ENCODE measurements at places on chromosomes 5 and 9. TPM values are rescaled to one million over a fixed set of nuclear protein-coding genes. Genes with fewer than 3 reads are reported as not detected.

DNA sequence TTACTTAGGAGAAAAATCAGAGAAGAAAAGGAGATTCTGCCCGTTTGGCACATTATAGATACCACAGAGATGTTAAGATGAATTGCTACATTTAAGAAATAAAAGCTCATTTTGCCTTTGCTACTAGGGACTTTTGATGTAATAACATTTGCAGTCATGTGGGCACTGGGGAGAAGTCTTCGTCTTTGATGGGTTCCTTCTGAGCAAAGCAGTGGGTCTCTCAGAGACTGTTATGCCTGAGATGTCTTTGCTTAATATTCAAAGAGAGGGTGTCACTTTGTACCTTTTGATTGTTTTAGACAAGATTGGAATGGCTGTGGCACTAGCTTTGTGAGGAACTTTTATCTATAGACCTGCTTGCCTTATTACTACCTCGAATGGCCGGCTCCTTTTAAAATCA, 25.0 kb downstream of the SLC25A25 start:
- H3K27ac ChIP-seq, result peak overlapping the region; percentile 10
- no peaks in the 10 kb centered on the region for H3K27me3 ChIP-seq
- H3K36me3 ChIP-seq, result peaks cover 10% of the 10 kb centered on the region
- no peak for DNase-seq
- H3K4me3 ChIP-seq, result no peak overlapping the region
- peaks cover 25% of the 10 kb centered on the region for H3K4me1 ChIP-seq

- H3K4me1 ChIP-seq, result peaks cover 22% of the 10 kb centered on the region
- H3K36me3 ChIP-seq, result no peaks in the 10 kb centered on the region
- H3K27me3 ChIP-seq, result no peaks in the 10 kb centered on the region
- H3K4me3 ChIP-seq, result peak overlapping the region; percentile 46
- DNase-seq, result peak; percentile 84
- peak overlapping the region; percentile 68 for H3K27ac ChIP-seq
Observed at GRCh38 chr9:125700791-125701190, 6.2 kb downstream of the MAPKAP1 start.

DNA sequence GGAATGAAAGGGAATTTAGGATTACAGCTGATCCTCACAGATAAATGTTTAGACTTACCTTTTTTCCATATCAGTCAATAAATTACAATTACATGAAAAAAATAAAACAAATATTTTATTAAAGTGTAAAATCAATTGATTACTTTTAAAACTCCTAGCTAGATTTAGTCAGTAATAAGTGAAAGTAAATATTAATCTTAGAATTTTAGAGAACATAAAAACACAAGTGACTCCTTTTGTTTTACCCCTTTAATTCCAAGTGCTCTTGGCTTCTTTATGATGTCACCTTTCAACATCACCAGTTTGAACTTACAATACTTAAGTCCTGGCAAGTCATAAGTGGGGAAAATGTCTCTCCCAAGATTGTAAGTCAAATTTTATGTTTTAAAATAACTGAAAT, at the start of gene CYLC2:
CYLC2 (plus strand) TSS at position 301 of the 400 bp plus-strand sequence; CDS start at position 349, 48 bp downstream.
- H3K36me3 ChIP-seq, result no peaks in the 10 kb centered on the region
- H3K4me3 ChIP-seq, result no peak within 1 kb of the TSS
- no peaks in the 10 kb centered on the region for H3K4me1 ChIP-seq
- no peak for DNase-seq
- H3K27ac ChIP-seq, result no peak within 1 kb of the TSS
- H3K27me3 ChIP-seq, result no peaks in the 10 kb centered on the region

DNA sequence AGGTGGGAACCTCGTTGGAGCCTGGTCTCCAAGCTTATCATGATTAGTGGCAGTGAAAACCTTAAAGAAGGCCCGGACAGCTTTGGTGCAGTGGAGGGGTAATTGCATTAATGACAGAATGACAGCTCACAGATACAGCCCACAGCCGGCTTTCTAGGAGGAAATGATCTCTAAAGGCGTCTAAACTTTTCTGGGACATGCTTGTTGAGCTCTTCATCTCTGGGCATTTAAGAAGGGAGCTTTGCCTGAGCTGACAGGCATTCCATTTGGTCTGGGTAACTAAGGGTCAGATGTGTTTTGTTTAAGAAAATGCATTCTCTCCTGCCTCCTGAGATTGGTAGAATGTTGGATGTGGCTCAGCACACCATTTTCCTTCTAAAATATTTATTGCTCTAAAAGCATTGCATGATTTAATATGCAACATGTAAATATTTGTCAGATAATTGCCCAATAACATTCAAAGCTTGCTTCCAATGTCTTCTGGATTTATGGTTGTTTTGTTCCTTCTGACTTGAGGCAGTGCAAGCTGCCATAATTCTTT, 4.0 kb downstream of the ANKRD33B start:
- peak overlapping the region; percentile 85 for H3K27ac ChIP-seq
- peaks cover 16% of the 10 kb centered on the region for H3K4me1 ChIP-seq
- H3K36me3 ChIP-seq, result peaks cover 2% of the 10 kb centered on the region
- H3K27me3 ChIP-seq, result no peaks in the 10 kb centered on the region
- no peak for DNase-seq
- peak overlapping the region; percentile 87 for H3K4me3 ChIP-seq

- H3K4me1 ChIP-seq, result no peaks in the 10 kb centered on the region
- no peak overlapping the region for H3K4me3 ChIP-seq
- H3K27ac ChIP-seq, result no peak overlapping the region
- no peaks in the 10 kb centered on the region for H3K36me3 ChIP-seq
Observed at GRCh38 chr5:59937633-59938032, 44.1 kb upstream of the PDE4D start.

DNA sequence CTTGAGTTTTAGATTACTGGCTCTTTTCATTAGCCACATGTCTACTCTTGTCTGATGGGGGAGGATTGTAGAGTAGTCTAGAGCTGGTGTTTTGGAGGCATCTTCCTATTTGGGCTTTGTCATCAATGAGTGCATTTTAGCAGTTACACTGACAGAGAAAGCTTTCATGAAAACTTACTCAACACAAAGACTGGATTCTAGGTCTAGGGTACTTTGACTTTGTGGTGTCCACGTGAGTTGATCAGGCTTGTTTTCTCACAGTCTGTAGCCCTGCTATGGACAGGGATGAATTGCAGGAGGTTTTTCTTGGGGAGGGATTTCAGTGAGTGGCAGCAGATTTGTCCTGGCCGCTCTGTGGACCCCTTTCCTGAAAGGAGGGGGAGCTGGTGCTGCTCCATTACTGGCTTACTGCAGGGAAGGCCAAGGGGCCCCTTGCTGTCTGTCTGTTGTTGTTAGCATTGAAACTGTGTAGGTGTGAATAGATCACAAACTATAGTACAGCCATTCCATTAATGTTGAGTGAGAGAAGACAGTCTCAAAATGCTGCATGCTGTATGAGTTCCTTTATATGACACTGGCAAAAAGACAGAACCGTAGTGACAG, 6.6 kb downstream of the TRIO start:
- H3K27ac ChIP-seq, result peak overlapping the region; percentile 66
- peaks cover 64% of the 10 kb centered on the region for H3K4me1 ChIP-seq
- H3K36me3 ChIP-seq, result no peaks in the 10 kb centered on the region
- no peak for DNase-seq

DNA sequence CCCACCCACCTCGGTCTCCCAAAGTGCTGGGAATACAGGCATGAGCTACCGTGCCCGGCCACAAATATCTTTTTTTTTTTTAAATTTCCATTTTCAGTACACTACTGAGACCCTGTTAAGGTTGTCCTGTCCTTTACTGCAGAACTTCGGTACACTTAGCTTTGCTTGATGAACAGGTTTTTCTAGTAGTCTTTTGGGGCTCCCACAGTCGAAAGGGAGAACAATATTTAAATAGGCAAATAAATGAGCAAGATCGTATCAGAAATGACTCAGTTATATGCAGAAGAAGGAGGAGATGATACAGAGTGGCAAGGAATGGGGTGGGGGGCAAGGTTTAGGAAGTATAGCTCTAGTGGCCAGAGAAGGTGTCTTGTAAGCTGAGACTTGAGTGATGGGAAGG, 52.7 kb downstream of the MSX2 start:
- H3K36me3 ChIP-seq, result no peaks in the 10 kb centered on the region
- no peak overlapping the region for H3K27ac ChIP-seq
- no peak for DNase-seq
- no peak overlapping the region for H3K4me3 ChIP-seq
- no peaks in the 10 kb centered on the region for H3K4me1 ChIP-seq

GRCh38 chr5:162684145-162684544, 616.6 kb downstream of the GABRG2 start:
- H3K27ac ChIP-seq, result no peak overlapping the region
- H3K4me3 ChIP-seq, result no peak overlapping the region
- H3K4me1 ChIP-seq, result no peaks in the 10 kb centered on the region

- H3K4me3 ChIP-seq, result peak overlapping the region; percentile 88
- peaks cover 6% of the 10 kb centered on the region for H3K4me1 ChIP-seq
- DNase-seq, result no peak
- H3K36me3 ChIP-seq, result no peaks in the 10 kb centered on the region
- H3K27ac ChIP-seq, result no peak overlapping the region
- no peaks in the 10 kb centered on the region for H3K27me3 ChIP-seq
Observed at GRCh38 chr5:88666761-88667495, 216.1 kb downstream of the MEF2C start.

DNA sequence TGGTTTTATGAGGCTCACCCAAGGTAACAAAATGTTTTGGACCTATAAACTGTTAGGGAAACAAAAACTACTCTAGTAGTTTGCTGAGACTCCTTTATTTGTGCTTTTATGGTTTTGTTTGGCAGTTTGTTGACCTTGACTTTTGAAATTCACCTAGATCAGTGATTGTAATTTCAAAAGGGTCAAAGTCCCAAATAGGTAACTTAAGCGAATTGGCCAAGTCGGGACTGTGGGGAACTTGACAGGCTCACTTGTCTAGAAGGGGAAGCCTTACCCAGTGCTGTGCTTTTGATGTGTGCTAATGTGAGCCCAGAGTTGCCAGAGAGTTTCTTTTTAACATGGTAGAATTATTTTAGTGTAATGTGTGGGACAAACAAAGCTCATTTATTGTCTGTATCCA, 87.2 kb upstream of the SGCD start:
- no peak for DNase-seq
- no peaks in the 10 kb centered on the region for H3K4me1 ChIP-seq
- no peak overlapping the region for H3K4me3 ChIP-seq

- no peaks in the 10 kb centered on the region for H3K4me1 ChIP-seq
- no peaks in the 10 kb centered on the region for H3K27me3 ChIP-seq
- DNase-seq, result no peak
- H3K36me3 ChIP-seq, result no peaks in the 10 kb centered on the region
Observed at GRCh38 chr5:31029925-31030324, 163.6 kb upstream of the CDH6 start.

DNA sequence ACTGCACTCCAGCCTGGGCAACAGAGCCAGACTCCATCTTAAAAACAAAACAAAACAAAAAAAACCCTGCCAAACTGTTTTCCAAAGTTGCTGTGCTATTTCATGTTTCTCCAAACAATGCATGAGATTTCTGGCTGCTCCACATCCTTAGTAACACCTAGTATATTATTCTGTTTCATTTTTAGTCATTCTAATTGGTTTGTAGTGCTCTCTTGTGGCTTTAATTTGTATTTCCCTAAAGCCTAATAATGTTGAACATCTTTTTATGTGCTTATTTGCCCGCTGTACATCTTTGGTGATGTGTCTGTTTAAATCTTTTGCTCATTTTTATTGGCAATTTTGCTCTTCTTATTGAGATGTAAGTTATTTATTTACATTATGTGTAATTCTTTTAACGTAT, 18.4 kb upstream of the TTC1 start:
- H3K36me3 ChIP-seq, result no peaks in the 10 kb centered on the region
- H3K27me3 ChIP-seq, result peaks cover 4% of the 10 kb centered on the region
- DNase-seq, result no peak
- no peaks in the 10 kb centered on the region for H3K4me1 ChIP-seq
- H3K4me3 ChIP-seq, result no peak overlapping the region

DNA sequence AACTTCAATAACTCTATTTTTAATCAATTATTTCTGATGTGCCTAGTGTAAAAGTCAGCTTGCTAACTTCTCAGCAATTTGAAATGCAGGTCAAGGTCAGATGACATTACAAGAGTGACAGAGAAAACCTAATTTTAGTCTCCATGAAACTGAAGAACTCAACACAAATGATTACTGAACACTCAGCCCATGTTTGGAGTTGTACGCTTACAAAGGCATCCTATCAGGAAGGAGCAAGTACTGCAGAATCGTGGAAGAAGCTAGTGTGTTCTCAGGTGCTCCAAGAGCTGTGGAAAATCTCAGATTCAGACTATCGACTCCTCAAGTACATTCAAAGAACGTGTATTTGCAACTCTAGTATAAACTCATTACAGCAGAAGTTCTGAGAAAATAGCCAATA, 526.7 kb downstream of the PDE4D start:
- H3K36me3 ChIP-seq, result no peaks in the 10 kb centered on the region
- no peak overlapping the region for H3K4me3 ChIP-seq
- no peak for DNase-seq
- H3K27ac ChIP-seq, result no peak overlapping the region
- no peaks in the 10 kb centered on the region for H3K27me3 ChIP-seq
- H3K4me1 ChIP-seq, result no peaks in the 10 kb centered on the region

DNA sequence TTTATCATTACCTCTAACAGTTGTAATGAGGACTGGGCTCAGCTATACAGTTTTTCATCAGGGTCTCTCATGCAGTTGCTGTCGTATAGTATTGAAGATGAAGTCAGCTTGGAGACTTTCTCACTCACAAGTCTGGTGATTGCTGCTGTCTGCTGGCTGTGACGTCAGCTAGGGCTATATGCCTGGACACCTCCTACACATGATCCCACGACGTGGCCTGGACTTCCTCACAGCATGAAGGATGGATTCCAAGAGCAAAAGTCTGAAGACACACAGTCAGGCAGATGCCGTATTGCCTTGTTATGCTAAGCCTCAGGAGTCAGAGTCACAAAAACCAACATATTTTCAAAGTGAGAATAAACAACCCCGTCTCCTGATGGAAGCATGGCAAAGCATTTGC, 193.3 kb downstream of the LURAP1L start:
- no peak overlapping the region for H3K27ac ChIP-seq
- H3K4me3 ChIP-seq, result no peak overlapping the region
- H3K27me3 ChIP-seq, result no peaks in the 10 kb centered on the region

DNA sequence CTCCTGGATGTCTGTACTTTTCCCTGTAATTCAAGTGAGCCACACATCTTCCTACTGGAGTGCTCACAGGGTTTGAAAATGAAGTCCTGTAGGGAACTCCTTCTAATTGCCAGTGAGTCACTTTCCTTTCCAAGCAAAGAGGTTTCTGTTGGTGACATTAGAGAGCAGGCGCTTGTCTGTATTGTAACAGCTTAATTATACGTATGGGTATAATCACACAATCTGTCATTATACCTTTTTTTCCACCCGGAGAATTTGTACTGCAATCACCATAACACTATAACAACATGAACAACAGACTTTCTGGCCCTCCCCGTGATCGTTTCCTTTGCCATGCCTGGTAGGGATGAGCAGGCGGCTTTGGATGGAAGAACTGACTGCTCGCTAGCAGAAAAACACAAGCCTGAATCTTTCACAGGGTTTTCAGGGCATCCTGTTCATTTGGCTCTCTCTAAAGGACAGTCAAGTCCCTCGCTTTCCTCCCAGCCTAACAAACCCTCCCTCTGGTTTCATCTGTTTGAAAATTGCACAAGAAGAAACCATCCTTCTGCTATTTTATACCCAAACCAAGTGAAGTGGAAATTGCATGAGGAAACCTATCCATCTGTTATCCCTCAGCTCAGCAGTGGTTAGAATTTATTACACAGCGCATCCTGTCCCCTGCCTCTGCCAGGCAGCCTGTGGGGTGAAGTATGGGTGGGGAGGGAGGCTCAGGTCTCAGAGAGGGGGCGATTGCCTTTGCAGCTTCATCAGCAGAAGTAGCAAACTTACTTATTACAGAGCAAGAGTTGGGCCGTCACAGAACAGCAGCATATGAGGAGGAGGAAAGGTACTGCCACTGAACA, 307.0 kb upstream of the TLE4 start:
- H3K36me3 ChIP-seq, result no peaks in the 10 kb centered on the region
- H3K27ac ChIP-seq, result no peak overlapping the region
- no peak overlapping the region for H3K4me3 ChIP-seq
- no peaks in the 10 kb centered on the region for H3K4me1 ChIP-seq
- no peaks in the 10 kb centered on the region for H3K27me3 ChIP-seq

LECT2 gene
- total RNA-seq, result not detected

NMUR2 gene
- total RNA-seq, result not detected

C7 gene
- 0.90 TPM for total RNA-seq

KCNV2 gene
- 0.11 TPM for total RNA-seq
